ENCODE measurements at places on chromosomes 13 and 19.

- no peak for DNase-seq
Observed at GRCh38 chr19:3068071-3068470, 5.8 kb upstream of the TLE5 start.

DNA sequence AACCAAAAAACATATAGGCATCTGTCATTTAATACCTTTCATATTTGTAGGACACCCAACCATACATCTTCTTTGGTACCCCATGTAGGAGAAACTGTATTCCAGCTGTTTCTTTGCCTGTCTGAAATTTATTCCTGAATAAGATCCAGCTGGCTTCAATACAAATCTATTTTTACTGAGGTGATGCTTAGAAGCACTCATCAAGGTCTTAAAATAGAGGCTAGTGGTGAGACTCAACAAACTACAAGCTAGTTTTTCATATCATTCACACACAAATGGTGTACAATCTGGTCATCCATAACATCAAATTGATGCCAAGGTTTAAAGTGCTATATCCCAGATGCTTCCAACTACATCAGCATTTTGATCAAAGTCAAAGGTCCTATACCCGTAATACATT, 1071.3 kb upstream of the MIR17HG start:
- DNase-seq: no peak

DNA sequence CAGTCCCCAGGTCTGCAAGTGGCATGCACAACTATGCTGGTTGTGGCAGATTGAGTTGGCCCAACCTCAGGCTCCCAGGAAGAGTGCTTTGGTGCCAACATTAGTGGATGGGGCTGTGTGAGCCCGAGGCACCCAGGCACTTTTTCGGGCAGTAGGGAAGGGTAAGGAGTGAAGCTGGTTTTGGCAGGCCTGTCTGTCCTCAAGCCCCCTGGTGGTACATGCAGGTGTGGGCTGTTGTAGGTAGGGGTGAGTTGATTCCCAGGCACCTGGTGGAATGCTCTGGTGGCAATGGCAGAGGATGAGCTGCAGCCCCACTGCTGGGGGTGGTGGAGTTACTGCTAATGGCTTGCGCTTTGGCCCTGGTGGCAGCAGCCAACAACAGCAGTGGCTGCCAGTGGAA, 723.7 kb upstream of the SLITRK1 start:
- no peak for DNase-seq

- DNase-seq: peak; percentile 76
Observed at GRCh38 chr19:11587302-11587974, 9.8 kb upstream of the ZNF627 start.

DNA sequence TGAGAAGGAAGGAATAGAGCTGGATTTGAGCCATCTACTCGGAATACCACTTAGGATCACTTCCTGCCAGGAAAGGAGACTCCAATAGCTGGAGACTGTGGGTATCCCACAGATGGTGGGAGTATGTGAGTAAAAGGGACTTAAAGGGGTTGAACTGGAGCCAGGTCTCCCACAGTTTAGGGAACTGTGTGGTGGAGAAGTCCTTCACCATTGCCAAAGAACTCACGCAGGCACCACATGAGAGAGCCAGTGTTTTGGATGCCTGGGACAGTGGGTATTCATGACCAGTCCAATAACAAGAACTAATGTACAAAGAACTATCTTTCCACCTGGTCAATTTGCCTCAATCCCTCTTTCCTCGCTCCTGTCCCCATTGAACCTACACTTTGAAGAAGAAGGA, 24.4 kb upstream of the MYCBP2 start:
- DNase-seq: no peak

DNA sequence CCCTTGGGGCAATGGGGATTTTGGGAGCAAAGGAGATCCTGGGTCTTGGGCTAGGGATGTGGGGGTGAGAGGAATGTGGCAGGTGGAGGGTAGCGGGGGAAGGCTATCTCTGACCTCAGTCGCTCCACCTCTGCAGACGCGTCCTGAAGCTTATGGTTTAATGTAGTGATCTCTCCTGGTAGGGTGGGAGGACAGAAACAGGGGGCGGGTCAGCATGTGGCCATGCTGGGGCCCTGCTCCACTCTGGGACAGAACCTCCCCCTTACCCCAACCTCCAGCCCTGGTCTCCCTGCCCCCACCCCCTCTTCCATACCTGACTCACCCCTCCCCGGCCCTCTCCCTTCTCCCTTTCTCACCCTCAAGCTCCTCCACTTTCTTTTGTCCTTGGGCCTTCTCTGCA, 1.4 kb downstream of the BST2 start:
- no peak for DNase-seq

DNA sequence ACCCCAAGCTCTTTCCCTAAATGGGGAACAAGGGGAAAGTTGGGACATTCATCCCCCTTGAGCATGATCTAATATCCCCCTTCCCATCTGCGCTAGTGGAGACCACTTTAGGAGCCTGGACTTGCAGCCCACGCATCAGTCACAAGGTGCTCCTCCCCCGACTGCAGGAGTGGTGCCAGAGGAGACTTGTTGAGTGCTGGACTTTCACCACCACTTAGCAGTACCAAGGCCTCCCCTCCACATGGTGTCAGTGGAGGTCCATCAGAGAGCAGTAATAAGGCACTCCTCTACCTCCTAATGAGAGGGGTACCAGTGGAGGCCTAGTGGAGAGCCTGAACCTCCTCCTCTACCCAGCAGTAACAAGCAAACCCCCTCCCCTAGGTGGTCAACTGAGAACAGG, 22.5 kb downstream of the CAB39L start:
- peak; percentile 28 for DNase-seq

DNA sequence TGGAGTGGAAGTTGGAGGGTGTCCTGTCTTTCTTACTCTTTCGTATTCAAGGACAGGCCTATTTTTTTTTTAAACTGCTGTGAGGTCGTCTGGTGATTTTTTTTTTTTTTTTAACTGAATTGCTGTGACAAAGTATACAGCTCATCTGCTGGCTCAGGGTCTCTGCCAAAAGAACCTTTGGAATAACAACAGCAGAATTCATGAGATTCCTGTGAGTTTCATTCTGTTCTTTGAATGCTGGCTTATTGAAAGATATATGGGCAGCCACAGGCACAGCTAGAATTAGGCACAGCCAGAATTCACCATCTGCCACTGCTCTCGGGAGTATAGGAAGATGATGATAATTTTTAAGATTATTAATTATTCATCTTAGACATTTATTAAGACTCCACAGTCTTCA, 21.4 kb upstream of the FRY start:
- DNase-seq: no peak

DNA sequence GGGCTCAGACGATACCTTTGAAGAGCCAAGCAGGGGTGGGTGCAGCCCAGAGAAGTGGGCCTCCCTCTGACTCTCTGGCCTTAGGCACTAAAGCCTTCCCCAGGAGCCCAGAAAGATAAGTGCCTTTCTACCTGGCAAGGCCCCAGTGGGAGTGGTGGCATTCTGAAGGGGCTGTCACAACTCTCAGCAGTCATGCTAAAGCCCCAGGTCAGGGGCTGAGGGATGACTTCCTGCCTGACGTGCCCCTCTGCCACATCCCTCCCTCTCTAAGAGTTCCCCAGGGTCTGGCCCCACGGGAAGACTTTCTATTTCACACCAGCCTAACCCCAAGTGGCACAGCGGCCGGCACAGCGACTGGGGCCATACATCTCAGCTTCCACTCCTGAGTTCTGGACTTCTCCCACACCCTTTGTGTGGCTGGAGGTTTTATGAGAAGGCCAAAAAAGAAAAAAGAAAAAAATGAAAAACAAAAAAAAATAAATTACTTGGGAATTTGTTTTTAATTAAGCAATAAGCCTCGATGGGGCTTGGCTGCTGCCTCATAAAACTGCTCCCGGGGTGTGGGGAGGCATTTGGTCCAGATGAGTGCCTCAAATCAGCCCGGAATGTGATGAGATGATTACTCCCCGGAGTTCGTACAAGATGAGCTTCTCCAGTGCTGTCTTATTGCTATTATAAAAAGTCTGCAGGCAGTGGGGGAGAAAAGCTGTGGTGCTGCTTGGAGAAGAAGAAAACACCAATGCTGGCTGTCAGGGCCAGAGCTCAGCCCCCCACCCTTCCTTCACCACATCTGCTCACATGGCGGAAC, 28.5 kb upstream of the PLEKHF1 start:
- DNase-seq: no peak

DNA sequence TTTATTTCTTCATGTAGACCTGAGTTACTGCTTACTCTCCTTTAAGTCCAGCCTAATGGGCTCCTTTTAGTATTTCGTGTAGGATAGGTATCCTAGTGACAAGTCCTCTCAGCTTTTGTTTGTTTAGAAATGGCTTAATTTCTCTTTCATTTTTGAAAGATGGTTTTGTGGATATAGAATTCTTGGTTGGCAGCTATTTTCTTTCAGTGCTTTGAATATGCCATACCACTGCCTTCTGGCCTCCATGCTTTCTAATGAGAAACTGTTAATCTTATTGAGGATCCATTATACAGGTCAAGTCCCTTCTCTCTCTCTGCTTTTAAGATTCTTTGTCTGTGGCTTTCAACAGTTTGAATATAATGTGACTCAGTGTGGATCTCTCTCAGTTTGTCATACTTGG, 46.8 kb upstream of the SACS start:
- DNase-seq: no peak

DNA sequence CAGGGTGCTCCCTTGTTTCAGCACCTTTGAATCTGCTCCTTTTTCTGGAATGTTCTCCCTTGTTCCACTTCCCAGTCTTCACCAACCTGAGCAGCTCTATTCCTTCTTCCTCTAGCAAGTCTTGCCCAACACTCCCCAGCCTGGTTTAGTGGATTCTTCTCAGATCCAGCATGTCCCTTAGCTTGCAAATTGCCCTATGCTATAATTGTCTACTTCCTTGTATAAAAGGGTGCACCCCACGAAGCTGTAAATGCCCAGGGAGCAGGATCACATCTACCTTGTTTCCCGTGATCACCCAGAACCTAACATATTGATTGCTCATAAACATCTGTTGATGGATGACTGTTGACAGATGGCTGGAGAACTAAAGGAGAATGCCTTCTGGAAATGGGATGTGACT, 93.2 kb upstream of the C1QTNF9B start:
- no peak for DNase-seq

GRCh38 chr19:12611361-12611699, 610 bp downstream of the ZNF791 start:
- no peak for DNase-seq

DNA sequence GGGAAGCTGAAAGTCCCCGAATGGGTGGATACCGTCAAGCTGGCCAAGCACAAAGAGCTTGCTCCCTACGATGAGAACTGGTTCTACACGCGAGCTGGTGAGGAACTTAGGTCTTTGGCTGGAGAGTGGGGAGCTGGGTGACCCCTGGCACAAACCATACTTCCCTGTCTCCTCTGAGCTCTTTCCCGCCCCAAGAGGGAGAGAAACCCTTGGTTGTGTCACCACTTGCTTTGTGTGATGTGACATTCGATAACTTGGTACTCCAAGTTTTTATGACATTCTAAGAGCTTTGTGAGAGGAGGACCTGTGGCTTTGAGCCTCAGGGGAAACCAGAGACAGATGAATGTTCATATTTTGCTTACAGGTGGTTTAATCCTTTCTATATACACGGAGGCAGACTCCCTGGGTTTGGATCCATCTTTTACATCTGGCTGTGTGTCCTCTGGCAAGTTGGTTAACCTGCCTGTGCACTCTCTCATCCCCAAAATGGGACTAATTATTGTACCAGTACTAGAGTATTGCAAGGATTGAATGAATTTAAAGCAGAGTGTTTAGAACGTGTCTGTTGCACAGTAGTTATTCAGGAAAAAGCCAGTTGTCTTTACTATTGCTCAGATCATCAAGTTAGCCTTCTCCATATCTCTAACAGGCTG, 1.2 kb downstream of the RPS19 start:
- no peak for DNase-seq

- DNase-seq: peak; percentile 32
Observed at GRCh38 chr19:38952395-38953165, 21.8 kb downstream of the MRPS12 start.

Measured in CD4-positive, alpha-beta T cell treated with Interleukin-4 for 4 hours (primary cell).